ENCODE measurements at places on chromosomes 12 and 14. TPM values are rescaled to one million over a fixed set of nuclear protein-coding genes. Genes with fewer than 3 reads are reported as not detected.
A peak's percentile ranks its signal among the peaks of the same experiment; 100 is the strongest.

- DNase-seq: no peak
- H3K27me3 ChIP-seq: peaks cover 38% of the 10 kb centered on the region
- no peaks in the 10 kb centered on the region for H3K4me1 ChIP-seq
These were observed 25.5 kb upstream of the DTX1 start for GRCh38 chr12:113030875-113031525.

DNA sequence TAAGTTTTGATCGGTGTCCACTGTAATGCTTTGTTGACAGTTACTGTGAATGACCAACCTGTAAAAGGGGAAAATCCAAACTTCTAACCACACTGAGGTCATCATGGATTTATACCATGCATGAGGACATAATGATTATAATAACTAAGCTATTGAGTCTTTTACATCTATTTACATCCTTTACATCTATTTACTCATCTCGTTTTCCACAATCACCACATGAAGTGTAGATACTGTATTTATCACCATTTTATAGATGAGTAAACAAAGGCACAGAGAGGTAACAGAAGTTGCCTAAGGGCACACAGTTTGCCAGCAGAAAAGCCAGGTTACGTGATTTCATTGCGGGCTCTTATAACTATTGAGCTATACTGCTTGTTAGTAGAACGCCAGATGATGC, 27.9 kb upstream of the EID3 start:
- no peak overlapping the region for H3K4me3 ChIP-seq
- no peaks in the 10 kb centered on the region for H3K4me1 ChIP-seq
- no peaks in the 10 kb centered on the region for H3K27me3 ChIP-seq
- H3K27ac ChIP-seq: no peak overlapping the region
- H3K36me3 ChIP-seq: no peaks in the 10 kb centered on the region
- no peak for DNase-seq

DNA sequence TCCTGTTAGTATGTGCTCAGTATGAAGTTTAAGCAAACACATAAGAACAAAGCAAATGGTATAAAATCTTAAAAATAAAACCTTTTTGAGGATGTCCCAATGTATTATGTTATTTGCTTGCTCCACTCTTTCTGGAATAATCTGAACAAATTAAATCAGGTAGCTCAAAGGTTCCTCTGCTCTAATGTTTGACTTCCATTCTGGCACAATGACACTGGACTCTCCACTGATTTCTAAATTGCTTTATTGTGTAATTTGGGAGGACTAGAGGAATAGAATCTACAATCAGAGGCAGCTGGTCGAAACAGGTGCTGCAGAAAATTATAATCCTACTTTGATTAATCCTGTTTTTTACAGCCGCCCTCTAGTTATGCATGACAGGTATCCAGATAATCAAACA, 523.7 kb upstream of the FOXG1 start:
- no peak overlapping the region for H3K4me3 ChIP-seq
- no peaks in the 10 kb centered on the region for H3K4me1 ChIP-seq
- H3K36me3 ChIP-seq: no peaks in the 10 kb centered on the region

- H3K27ac ChIP-seq: no peak overlapping the region
- no peaks in the 10 kb centered on the region for H3K27me3 ChIP-seq
- DNase-seq: no peak
- no peak overlapping the region for H3K4me3 ChIP-seq
- peaks cover 10% of the 10 kb centered on the region for H3K4me1 ChIP-seq
These were observed 9.3 kb downstream of the DGLUCY start for GRCh38 chr14:91123201-91123600.

- H3K4me1 ChIP-seq: peaks cover 21% of the 10 kb centered on the region
- no peak overlapping the region for H3K27ac ChIP-seq
- H3K4me3 ChIP-seq: no peak overlapping the region
- no peak for DNase-seq
These were observed 68.6 kb downstream of the NUAK1 start for GRCh38 chr12:106070147-106070546.

GRCh38 chr12:46507766-46508165, 135.2 kb upstream of the SLC38A2 start:
- no peak overlapping the region for H3K27ac ChIP-seq
- no peaks in the 10 kb centered on the region for H3K27me3 ChIP-seq
- DNase-seq: no peak

- H3K27ac ChIP-seq: peak overlapping the region; percentile 37
- H3K4me3 ChIP-seq: no peak overlapping the region
- H3K4me1 ChIP-seq: peaks cover 14% of the 10 kb centered on the region
- DNase-seq: no peak
These were observed 35.7 kb downstream of the RAD9B start for GRCh38 chr12:110537605-110538409.

Gene SLC22A17
- total RNA-seq: 49.0 TPM

GRCh38 chr14:103560691-103561090, 1.8 kb downstream of the BAG5 start:
- H3K36me3 ChIP-seq: peaks cover 18% of the 10 kb centered on the region
- no peak for DNase-seq
- peak overlapping the region; percentile 95 for H3K4me3 ChIP-seq
- peaks cover 27% of the 10 kb centered on the region for H3K4me1 ChIP-seq
- no peak overlapping the region for H3K27ac ChIP-seq

GRCh38 chr12:65955452-65955851, 131.2 kb downstream of the HMGA2 start:
- peaks cover 20% of the 10 kb centered on the region for H3K36me3 ChIP-seq
- H3K27ac ChIP-seq: peak overlapping the region; percentile 92
- peaks cover 64% of the 10 kb centered on the region for H3K4me1 ChIP-seq
- no peak overlapping the region for H3K4me3 ChIP-seq
- no peak for DNase-seq
- H3K27me3 ChIP-seq: no peaks in the 10 kb centered on the region

- peaks cover 16% of the 10 kb centered on the region for H3K4me1 ChIP-seq
- DNase-seq: peak; percentile 84
- H3K36me3 ChIP-seq: no peaks in the 10 kb centered on the region
- no peaks in the 10 kb centered on the region for H3K27me3 ChIP-seq
- peak within 1 kb of the TSS; percentile 87 for H3K4me3 ChIP-seq
These were observed at the start of gene YEATS4 for GRCh38 chr12:69359531-69360347. YEATS4 (plus strand) TSS chr12:69359743; CDS start chr12:69359973, 230 bp downstream.

Gene ACOT6
- total RNA-seq: not detected

- H3K36me3 ChIP-seq: no peaks in the 10 kb centered on the region
- no peak overlapping the region for H3K4me3 ChIP-seq
- peaks cover 3% of the 10 kb centered on the region for H3K4me1 ChIP-seq
- no peak for DNase-seq
- no peak overlapping the region for H3K27ac ChIP-seq
These were observed 205.2 kb upstream of the GRIP1 start for GRCh38 chr12:66884091-66884490.

- peaks cover 20% of the 10 kb centered on the region for H3K4me1 ChIP-seq
- DNase-seq: no peak
- H3K36me3 ChIP-seq: no peaks in the 10 kb centered on the region
- H3K27me3 ChIP-seq: no peaks in the 10 kb centered on the region
These were observed 33.9 kb downstream of the BHLHE41 start for GRCh38 chr12:26090836-26091510.

- DNase-seq: no peak
- no peaks in the 10 kb centered on the region for H3K27me3 ChIP-seq
- peaks cover 7% of the 10 kb centered on the region for H3K36me3 ChIP-seq
- H3K4me3 ChIP-seq: no peak overlapping the region
- no peaks in the 10 kb centered on the region for H3K4me1 ChIP-seq
These were observed 684.3 kb downstream of the TMEM121 start for GRCh38 chr14:106210650-106211049.

GRCh38 chr14:30885840-30886740, 11.7 kb downstream of the COCH start:
- H3K27ac ChIP-seq: no peak overlapping the region
- DNase-seq: no peak
- H3K36me3 ChIP-seq: no peaks in the 10 kb centered on the region
- no peaks in the 10 kb centered on the region for H3K27me3 ChIP-seq
- no peaks in the 10 kb centered on the region for H3K4me1 ChIP-seq

GRCh38 chr12:132450418-132451171, 39.4 kb upstream of the FBRSL1 start:
- no peak for DNase-seq
- no peak overlapping the region for H3K4me3 ChIP-seq
- peaks cover 8% of the 10 kb centered on the region for H3K4me1 ChIP-seq
- H3K27ac ChIP-seq: no peak overlapping the region
- H3K36me3 ChIP-seq: no peaks in the 10 kb centered on the region

DNA sequence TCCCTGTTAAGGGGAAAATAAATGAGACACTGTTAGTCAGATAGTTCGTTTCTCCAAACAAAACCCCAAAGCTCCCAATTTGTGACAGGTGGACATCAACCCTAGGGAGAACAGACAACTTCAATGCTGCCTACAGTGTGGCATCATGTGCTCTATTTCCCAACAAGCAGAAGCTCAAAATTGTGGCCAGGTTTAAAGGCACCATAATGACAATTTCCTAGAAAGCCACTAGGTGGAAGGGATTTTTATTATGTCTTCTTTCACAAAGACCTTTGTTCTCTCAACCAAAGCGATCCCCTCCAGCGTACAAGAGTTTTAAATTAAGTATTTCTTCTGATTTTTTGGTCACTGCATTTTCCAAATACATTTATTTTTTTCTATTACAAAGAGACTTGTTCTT, 88.0 kb upstream of the MBIP start:
- peaks cover 4% of the 10 kb centered on the region for H3K4me1 ChIP-seq
- peaks cover 3% of the 10 kb centered on the region for H3K27me3 ChIP-seq
- H3K36me3 ChIP-seq: no peaks in the 10 kb centered on the region
- no peak overlapping the region for H3K4me3 ChIP-seq

GRCh38 chr12:96427269-96427729, 27.1 kb upstream of the CDK17 start:
- H3K27ac ChIP-seq: peak overlapping the region; percentile 88
- no peaks in the 10 kb centered on the region for H3K27me3 ChIP-seq
- H3K36me3 ChIP-seq: no peaks in the 10 kb centered on the region
